Choroid plexus epithelial cell (primary cell): ENCODE measurements at places on chromosomes 3 and 15.

DNA sequence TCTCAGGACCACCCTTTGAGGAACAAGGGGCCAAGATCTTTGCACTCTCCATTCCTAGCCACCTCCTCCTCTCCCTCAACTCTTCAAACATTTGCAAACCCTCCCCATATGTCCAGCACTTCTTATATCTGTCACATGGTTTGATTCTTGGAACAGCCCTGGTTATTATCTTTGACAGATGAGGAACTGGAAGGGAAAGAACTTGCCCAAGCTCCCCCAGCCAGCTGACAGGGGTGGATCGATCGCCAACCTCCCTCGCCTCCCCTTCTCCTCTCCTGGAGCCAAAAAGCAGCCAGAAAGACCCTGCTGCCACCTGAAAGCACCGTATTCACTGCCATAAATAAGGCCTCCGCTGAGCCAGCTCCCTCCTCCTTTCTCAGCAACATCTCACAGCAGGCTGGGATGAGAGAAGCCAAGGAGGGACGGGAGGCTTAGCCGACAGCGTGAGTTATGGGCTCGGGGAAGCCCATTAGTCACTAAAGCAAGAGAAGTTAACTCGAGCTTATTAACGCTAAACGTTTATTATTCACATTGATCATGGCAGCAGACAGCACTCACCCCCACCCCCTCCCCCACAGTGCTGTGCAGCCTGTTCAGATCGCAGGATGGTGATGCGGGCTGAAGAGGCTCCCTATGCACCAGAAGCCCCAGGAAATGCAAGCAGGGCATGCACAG is 22.2 kb upstream of the FGD5 start:
- DNase-seq: no peak

DNA sequence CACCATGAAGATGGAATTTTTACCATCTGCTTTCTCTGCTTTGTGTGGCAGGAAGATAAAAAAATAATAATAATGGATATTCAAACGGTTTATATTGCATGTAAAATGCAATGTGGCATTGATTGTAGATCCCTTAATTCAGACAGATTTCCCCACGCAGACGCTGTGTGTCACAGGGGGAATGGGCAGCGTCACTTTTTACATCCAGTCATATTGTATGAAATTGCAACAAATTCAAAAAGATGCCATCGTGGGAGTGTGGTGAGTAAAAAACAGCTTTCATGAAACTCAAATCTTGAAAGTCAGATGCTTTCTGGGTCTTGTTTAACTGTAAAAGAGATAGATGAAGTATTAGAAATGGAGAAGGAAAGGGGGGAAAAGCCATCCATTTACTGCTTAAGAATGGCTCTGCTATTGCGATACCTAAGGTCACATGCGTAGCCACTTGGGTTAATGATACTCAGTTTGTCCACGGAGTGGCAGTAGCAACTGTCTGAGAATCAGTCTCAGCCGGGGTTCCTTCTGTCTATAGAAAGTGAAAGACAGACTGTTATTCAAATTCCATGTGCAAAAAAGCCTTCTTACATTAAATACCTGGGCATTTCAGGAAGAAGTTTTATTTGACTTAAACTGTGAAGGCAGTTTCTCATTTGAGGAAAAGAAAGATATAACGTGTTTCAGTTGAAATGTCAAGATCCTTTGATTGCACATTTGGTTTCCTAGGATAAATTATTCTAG is 28.5 kb downstream of the BTD start:
- DNase-seq: peak; percentile 94

DNA sequence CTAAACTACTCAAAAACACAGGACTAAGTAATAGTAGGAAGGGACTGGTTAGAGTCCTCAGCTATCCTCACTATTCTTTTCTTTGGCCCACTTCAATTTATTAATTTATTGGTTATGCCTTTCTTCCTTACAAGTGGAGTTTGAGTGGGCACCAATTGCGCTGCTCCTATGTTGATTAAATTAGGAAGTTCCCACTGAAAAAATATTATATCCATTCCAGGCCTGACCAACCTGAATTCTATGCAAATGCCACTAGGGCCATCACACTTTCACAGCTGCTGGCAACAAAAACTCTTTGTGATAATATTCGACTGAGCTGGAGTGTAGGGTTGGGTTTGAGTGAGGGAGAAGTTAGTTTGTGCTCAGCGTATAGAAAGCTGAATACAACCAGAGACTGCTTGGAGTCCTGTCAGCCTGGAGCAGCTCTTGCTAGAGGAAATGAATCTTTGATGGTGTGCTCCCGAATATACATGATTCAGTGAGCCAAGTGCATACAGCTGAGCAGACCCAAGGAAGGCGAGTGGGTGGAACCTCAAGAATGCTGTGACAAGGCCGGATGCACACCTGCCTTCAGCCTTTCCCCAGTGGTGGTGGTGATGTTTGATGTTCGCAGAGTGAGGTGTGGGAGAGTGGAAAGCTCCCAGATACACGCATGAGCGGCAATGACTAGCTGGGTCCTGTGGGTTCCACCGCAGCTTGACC is 1.5 kb downstream of the ARHGEF3 start:
- DNase-seq: no peak

DNA sequence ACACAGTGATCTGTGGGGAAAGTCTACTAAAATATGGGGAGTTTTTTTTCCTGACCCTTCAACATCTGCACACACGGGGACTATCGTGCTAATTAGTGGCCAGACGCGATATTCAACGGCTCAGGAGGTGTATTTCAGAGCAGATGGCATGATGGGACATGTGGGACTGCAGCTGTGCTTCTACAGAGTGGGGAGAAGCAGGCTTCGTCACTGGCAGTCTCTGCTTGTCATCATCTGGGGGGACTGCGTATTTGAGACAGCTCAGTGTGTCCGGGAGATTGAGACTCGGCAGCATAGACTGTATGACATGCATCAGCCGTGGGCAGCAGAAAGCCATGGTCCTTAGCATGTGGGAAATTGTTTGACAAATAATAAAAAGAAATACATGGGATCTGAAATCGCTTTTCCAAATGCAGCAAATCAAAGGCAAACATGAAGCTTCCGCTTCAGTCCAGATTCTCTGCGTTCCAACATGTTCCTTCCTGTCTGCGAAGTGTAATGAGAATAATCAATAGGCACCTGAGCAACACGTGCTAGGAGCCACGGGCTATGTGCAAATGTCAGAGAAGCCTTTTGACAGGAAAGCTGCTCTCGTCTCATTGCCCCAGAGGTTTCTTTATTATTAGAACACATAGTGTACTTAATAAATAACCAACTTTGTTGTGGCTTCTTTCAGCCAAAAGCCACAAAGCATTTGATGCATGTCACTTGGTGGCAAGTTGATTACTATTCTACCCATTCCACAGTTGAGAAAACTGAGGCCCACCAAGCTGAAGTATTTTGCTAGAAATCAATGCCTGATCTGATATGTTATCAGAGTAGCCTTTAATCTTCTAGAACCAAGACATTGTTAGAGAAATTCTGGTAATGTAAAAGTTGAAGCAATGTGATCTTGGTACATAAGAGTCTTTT is 276.3 kb downstream of the RYR3 start:
- DNase-seq: no peak

GRCh38 chr3:184338511-184338945 is 1.1 kb downstream of the FAM131A start:
- peak; percentile 88 for DNase-seq

DNA sequence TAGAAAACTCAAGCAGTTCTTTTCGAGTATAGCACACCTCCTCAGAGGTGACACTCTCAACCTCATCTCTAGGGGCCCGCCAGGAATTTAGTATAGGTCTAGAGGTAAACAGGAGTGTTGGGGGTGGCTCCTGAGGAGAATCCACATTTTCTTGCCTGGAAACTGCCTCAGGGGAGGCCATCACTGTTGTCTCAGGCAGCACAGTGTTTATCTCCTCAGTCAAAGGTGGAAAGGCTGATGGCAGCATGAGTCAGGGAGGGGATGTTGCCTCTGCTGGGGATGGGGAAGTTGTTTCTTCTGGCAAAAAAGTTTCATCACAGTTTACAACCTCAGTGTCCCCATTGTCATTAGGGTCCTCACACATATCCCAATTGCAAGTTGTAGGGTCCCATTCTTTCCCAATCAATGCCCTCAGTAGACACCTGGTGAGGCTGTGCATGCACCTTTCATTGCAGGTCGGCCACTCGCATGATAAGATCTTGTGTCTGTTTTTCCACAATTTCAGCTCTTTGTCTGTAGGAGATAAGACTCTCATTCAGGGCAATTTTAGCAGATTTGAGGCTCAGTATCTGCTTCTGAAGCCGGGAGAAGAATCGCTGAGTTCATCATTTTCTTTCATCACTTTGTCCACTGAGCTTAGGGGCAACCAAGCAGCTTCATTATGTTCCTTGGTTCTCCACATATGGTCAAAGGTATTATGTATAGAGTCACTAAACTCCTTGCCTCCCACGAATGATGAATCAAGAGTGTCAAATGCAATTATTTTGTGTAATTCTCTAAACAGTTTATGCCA is 25.8 kb downstream of the NAALADL2 start:
- no peak for DNase-seq

- no peak for DNase-seq
Measured at GRCh38 chr3:141259821-141260629, 28.4 kb downstream of the PXYLP1 start.

- peak; percentile 11 for DNase-seq
Measured at GRCh38 chr3:46501702-46502101, 3.9 kb downstream of the RTP3 start.

- DNase-seq: no peak
Measured at GRCh38 chr15:75228787-75229186, 27.1 kb downstream of the C15orf39 start.

- DNase-seq: no peak
Measured at GRCh38 chr3:39196671-39197356, 4.4 kb upstream of the XIRP1 start.

GRCh38 chr3:126259411-126260391 is 79.3 kb upstream of the ALDH1L1 start:
- peak; percentile 53 for DNase-seq

DNA sequence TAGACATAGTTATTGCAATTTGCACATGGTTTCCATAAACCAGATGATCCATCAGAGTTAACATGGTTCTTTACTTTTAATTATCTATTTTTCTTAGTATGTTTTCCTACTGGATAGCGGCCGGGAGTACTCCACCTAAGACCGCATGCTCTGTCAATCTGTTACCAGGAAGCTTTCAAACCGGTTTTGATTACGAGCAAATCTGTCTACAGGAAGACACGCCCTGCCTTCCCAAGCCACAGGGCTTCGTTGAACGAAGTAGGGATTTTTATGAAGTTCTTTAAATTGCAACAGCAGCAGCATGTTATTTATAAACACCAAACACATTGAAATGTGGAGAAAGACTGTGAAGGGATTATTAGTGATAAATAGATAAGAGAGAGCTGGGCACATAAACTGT is 283.3 kb upstream of the ROBO2 start:
- no peak for DNase-seq

DNA sequence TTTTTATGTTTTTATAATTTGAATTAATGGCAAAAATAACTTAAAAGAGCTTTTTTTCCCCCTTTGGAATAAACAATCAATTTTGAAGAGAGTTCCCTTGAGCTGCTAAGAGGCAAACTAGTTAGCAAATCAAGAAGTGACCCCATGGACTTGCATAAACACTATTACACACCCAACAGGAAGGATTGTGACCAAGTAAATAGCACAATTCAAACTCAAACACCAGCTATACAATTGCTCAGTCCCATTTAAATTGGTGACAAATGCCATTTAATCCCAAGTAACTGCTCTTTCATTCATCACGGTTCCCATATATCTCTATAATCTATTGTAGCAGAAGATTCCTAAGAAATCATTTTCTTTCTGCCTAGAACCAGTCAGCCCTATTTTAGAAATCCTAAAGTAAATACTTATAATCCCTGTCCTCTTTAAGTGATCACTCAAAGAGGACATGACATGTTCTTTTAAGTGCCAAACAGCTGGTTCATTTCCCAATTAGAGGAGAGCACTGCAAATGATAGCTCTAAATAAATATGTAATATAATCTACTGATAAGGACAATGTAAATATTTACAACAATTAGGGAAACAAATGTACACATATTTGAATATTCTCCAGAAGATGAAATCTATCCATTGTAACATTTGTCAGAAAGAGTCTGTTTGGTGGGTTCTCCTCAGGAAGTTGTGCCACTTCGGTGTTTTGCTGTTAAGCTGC is 137.8 kb upstream of the ADAMTS9 start:
- no peak for DNase-seq

GRCh38 chr15:90593499-90594158 is 63.9 kb downstream of the CRTC3 start:
- no peak for DNase-seq
